ENCODE measurements at places on chromosomes 16 and 17.

DNA sequence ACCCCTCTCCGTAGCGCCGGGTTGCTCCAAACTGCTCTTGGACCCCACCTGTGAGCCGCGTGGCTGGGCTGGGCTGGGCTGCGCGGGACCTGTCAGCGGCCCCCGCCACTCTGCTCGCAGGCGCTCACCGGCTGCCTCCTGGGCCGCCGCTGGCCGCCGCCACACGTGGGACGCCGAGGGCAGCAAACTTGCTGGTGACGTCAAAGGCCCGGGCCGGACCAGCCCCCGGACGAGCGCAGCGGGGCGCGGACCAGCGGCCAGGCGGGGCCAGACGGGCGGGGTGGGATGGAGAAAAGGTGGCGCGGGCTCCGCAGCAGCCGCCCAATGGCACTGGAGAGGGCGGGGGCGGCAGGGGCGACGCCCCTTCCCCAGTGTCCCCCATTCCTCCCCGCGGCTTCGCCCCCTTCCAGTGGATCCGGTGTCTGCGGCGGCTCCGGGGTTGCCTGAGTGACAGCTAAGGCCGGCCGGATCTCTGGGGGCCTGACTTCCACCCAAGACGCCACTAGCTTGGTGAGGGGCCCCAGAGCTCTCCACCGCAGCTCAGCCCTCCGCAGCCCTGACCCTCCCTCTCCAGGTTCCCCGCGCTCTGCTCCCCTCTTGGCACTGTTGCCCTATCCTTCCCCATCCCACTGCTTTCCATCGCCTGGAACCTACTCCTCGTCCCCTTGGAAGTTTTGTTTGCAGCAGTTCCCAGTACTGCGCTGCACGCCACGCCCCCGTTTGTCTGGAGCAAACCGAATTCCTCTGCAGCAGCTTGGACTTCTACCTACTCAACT lies at the start of gene HS3ST3A1:
HS3ST3A1 (minus strand) TSS at position 154 of the 776 bp plus-strand sequence. CDS start 800 bp downstream, outside the sequence.
- peak; percentile 42 for DNase-seq

DNA sequence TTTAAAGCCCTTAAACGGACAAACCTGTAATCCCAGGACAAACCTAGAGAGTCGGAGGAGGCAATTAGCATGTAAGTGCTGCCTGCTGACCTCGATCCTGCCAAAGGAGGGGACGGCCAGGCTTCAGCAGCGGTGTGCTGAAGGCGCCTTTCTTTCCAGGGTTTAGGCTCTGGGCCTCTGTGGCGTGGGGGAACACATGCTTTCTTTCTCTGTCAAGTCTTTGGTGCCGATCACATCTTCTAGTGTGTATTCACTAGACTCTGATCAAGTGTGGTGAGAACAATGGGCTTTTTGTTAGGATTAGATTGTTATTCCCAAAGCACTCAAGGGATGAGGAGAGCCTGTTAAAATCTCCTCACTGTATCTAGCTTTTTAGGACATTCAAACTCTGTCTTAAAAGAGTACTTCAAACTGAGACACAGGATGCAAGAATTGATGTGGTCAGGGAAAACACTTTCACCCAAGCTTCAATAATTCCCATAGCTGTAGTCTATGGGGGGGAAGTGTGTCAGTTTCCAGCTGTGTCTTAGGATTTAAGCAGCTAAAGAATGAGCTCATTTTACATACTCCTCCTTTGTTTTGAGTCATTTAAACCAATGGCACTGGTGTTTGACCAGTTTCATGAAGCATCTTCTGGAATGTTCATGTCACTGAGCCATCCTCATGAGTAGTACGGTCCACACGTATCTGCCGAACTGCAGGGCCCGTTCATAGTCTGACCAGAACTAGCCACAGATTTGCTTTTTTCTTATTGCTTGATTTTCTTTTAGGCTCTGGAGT lies 51.2 kb downstream of the RPA1 start:
- DNase-seq, result no peak

DNA sequence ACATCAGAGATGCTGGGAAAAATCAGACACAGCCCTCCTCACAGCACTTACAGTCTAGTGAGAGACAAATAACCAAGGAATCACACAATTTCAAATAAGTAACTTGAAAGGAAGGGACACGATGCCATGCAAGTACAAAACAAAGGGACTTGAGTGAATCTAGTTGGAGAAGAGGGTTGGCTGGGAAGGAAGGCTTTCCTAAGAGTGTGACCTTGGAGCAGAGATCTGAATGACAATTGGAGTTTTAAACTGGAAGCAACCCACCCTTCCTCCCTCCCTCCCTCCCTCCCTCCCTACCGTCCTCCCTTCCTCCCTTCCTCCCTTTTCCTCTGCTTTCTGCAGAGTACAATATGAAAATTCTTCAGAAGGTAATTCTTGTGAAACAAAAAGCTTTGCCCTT lies 31.1 kb downstream of the ADAMTS18 start:
- no peak for DNase-seq

GRCh38 chr16:79013930-79014660 lies 586.4 kb downstream of the MAF start:
- no peak for DNase-seq

DNA sequence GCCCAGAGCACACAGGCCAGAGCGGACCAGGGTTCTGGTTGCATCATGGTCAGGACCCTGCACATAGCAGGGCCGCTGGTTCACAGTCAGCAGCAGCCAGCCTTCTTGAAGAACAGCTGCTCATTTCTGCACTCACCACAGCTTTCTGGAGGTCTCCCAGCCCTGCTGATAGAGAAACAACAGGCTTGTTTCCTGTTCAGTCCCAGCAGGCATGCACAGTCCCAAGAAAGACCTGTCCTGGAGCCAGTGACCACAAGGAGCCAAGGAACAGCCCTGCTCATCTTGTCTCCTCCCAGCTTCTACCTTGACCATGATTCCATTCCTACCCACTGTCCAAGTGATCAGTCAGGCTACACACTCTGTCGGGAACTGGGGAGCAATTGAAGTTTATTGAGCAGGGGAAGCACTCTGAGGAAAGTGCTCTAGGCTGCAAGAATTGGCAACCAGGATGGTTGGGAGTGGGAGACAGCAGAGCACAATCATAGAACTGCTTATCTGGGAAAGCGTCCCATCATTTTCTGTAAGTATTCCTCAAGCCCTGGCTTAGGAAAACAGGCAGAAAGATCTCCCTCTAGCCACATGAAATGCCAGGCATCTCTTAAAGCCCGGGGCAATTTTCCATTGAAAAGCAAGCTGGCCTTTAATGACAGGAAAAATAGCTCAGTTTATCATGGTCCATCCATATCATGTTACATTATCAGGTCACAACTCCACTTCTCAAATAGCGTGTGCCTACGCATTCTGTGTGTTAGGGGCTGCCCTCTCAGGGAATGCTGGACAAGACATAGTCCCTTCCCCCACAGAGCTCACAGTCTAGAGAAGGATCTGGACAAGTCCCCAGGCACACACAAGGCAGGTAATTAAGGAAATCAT lies 155.4 kb upstream of the FOXF1 start:
- DNase-seq, result no peak

GRCh38 chr17:48790607-48791127 lies 26.4 kb downstream of the TTLL6 start:
- DNase-seq, result no peak

- no peak for DNase-seq
Observed at GRCh38 chr17:66299711-66300110, 2.7 kb upstream of the PRKCA start.

DNA sequence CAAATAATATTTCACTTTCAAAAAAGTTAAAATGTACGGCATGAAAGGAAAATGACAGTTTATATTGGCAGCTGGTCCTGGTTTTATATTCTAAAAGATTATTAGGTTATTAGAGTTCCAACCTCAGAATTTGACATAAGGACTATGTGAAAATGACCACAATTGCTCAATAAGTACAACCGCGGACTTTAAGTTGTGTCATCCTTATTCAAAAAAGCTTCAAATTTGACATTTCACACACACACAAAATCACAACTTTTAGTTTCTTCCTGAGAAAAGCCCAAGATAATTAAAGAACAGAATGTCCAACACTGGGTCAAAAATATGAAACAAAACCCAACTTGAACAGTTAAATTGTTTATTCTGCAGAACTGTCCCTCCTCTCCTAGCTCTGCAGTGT lies 133.2 kb upstream of the AXIN2 start:
- no peak for DNase-seq

DNA sequence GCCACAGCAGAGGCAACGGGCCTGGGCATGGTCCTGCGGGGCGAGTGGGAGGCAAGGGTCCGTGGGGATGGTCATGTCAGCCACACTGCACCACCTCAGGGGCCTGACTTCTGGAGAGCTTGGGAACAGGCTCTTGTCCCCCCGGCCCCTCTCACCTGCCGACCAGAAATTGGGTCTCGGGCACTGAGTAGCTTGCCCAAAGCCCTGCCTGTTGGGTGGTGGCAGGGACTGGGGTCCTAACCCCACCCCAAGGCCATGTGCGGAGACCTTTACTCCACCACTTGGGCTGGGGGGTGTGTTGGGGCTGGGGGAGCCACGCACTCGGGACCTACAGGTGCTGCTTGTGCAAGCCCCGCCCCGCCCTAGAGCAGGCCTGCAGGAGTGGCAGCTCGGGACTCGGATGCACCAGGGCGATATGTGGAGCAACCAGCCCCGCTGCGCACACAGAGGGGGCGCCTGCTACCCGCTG lies 24.2 kb upstream of the CHMP6 start:
- no peak for DNase-seq

DNA sequence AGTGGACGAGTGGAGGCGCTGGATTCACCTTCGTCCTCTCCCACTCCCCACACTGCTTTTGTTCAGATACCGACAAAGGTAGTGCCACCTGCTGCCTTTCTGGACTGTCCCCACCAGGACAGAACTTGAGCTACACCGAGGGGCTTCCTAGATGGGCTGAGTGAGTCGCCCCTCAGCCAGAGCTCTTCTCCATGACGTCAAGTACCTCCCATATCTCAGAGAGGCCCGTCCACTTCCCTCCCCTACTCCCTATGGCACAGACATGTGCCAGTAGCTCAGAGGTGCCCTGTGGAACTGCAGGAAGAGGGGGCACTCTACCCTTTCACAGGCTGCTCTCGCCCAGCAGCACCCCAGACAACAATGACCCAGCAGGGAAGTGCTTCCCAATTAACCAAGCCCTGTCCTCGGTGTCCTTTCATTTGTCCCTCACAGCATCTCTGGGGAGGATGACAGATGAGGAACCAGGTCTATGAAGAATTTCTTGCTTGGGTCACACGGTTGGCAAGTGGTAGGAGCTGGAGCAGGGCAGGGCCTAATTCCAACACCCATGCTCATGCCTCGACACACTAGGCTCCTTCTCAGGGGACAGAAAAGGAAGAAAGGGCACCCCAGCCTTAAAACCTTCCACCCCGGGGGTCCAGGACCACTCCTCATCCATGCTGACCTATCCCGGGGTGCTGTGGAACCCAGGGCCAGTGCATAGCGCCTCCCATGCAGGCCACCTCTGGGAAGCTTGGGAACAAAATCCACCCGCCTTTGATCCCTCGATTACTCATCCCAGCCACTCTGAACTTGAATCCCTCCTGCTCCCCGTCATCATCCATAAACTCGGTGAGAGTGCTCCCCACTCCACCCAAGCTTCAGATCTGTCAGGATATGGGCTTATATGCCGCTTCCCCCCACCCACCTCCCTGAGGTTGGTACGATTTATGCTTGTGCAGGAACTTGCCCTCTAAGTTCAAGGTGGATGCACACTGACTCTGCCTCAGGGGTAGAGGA lies 51.7 kb downstream of the WNT3 start:
- no peak for DNase-seq

GRCh38 chr17:79840269-79840988 lies 1.2 kb upstream of the CBX4 start:
- DNase-seq, result no peak

- no peak for DNase-seq
Observed at GRCh38 chr17:35255316-35255715, 12.4 kb downstream of the SLFN5 start.

DNA sequence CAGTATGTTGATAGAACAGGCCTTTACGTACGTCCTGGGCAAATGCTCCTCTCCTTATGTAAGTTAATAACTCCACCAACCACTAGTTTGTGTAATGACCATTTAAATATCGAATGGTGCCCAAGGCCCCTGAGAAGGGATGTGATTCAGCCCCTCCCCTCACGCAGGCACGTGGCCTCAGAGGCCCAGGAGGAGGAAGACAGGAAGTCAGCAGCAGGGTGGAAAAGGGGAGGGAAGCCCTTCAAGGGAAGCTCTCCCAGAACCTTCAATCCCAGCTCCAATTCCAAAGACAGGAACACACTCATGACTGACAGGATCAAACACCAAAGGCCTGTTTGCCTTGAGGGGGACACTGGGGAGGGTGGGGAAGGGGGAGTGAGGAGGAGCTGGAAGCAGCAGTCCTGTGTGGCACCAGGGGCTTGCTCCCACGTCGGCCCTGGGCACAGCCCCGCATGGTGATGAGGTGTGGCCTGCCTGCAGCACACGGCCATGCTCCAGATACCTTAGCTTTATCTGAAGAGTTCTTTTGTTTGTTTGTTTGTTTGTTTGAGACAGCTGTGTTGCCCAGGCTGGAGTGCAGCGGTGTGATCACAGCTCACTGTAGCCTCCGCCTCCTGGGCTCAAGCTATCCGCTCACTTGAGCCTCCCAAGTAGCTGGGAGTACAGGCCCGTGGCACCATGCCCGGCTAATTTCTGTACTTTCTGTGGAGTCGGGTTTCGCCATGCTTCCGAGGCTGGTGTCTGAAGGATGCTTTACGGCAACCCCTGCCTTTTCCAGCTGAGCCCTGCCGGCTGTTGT lies 105.0 kb downstream of the ZNF778 start:
- DNase-seq, result no peak

DNA sequence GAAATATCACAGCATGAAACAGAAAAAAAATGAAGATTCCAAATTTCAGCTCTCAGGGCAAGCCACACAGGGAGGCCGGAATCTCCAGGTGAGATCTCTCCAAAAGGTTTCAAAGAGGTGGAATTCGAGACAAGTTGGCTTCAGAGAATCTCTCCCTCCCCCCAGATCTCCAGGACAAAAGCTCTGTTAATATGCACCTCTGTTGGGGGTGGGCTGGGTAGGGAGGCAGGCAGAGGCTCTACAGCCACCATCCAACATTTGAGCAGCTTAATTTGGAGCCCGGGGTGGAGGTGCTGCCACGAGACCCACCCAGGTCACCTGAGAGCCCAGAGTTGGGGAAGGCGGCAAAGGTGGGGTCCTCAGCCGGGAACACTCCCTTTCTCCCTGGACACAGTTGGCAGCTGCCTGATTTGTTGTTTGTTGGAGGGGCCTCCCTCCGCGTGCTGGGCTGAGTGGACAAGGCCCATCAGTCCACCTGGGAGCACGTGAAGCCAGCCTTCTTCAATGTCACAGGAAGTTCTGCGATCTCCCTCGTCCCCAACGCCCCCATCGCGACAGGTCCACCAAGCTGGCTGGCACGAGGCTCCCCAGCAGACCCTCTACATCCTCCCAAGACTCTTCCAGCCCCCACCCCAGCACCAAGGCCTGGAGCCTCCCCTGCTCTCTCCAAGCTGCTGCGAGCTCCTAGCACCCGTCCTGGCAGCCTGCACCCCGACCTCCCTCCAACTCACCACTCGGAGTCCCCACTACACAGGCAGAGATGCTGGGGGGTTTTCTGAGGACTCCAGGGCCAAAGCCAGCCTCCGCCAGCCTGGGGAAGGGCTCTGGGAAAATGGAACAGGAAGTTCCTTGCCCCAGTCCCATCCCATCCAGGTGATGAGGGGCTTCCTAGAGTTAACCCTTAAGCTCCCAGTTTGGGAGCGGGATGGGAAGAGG lies at the start of gene ZSCAN10:
ZSCAN10 (minus strand) TSS at position 836 of the 936 bp plus-strand sequence. CDS start 6,357 bp downstream, outside the sequence.
- DNase-seq, result no peak

GRCh38 chr17:72510351-72511016 lies 389.7 kb downstream of the SOX9 start:
- no peak for DNase-seq

- no peak for DNase-seq
Observed at GRCh38 chr16:79302731-79303130, 297.8 kb downstream of the MAF start.

- peak; percentile 50 for DNase-seq
Observed at GRCh38 chr17:58577696-58578095, 63.3 kb upstream of the MTMR4 start.

Measured in stimulated activated CD4-positive, alpha-beta T cell treated with anti-CD3 and anti-CD28 coated beads, Interleukin-2, amount 100 ng/mL, for 24 hours (primary cell).